NCI-H1417 (cell line): ENCODE measurements at places on chromosomes 1 and 21.
A peak's percentile ranks its signal among the peaks of the same experiment; 100 is the strongest.

DNA sequence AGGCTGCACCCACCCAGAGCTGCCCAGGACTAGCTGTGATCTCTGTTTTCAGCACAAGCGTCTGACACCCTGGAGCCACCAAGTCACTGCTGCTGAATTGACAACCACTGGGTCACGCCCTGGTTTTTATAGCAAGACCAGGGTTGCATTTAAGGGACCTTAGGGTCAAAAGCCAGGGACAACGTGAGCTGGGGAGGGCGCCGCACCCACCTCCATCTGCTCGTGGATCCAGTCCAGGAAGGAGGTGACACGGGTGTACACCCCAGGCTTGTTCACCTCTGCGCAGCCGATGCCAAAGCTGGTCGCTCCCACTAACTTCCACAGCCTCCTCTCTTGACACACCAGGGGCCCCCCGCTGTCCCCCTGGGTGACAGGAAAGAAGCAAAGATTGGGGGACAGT, 9.2 kb upstream of the TFF1 start:
- no peak for DNase-seq

DNA sequence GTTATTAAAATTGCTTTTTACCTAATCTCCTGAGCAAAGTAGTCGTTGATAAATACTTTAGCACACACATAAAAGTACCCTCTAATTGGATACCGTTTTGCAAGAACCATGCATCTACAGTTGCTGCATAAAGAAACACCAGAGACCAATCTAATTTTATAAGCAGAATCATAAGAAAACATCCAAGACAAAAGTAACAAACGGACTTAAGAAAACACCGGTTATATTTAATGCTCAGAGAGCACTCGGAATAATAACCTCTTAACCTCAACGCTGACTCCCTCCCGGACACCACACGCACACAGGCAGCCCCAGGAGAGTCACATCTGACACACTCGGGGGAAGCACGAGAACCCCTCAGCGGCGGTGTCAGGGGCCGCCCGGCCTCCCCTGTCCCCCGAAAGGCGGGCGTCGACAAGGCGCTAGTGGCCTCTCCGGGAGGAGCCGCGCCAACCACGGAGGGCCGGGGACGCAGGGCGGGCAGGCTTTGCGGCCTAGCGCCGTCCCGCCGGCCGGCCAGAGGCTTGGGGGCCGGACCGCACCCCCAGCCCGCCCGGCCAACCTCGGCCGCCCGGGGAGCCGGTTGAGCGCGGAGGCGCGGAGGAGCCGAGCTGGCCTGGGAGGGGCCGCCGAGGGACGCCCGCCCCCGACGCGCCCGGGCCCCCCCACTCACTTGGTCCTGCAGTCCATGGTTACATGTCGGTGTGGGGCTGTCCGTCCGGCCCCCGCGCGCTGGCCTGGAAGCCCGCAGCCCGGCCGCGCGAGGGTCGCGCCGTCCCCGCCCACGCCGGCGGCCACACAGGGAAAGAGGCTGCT, 606 bp downstream of the DENND1B start:
- DNase-seq, result no peak

GRCh38 chr1:113976609-113977278, 2.5 kb upstream of the OLFML3 start:
- peak; percentile 4 for DNase-seq

- no peak for DNase-seq
Measured at GRCh38 chr1:36358514-36359084, 27.1 kb downstream of the STK40 start.

DNA sequence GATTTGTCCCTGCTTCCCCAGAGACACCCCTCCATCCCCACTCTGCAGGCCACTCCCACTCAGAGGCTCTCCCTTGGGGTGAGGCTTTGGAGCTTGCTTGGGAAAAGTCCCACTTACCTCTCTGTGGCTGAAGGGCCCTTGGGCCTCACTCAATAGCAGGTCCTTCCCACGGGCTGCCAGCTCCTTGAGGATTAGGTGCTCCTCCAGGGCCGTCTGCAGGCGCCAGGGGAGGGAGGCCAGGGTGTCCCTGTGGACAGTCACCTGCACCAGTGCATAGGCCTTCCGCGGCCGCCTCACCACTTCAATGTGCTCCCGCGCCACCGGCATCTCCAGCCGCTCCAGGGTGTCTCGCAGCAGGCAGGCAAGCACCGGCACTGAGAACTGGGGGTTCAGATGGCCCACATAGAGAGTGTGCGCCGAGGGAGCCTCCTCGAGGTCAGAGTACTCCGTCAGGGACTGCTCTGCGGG, 1.4 kb downstream of the SLFNL1 start:
- no peak for DNase-seq

DNA sequence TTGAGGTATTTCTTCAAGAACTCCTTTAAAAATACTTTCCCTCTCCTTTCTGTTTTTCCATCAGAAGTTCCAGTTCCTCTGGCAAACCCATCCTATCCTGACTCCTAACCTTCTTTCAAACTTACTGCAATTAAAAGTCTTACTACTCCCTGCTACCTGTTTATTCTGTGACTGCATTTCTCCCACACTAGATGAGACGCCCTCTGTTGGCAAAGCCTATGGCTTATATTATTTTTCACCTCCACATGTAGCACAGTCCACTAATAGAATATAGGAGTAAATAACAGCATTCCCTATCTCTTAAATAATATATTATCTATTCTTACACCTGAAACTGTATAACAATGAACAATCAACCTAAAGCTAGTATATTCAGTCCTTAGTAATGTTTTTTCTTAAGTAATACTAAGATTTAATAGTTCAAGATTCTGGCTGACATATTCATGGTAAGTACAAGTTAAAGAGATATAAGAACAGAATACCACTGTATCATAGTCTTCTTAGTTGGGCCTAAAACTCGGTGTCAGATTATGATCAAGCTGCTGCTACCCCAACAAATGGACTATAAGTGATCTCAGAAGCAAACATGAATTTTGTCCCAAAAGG, 54.8 kb downstream of the RAB3GAP2 start:
- DNase-seq, result no peak

GRCh38 chr1:167059045-167059808, 30.9 kb downstream of the GPA33 start:
- DNase-seq, result peak; percentile 90

- DNase-seq, result peak; percentile 68
Measured at GRCh38 chr1:8347635-8348034, 29.7 kb downstream of the SLC45A1 start.

DNA sequence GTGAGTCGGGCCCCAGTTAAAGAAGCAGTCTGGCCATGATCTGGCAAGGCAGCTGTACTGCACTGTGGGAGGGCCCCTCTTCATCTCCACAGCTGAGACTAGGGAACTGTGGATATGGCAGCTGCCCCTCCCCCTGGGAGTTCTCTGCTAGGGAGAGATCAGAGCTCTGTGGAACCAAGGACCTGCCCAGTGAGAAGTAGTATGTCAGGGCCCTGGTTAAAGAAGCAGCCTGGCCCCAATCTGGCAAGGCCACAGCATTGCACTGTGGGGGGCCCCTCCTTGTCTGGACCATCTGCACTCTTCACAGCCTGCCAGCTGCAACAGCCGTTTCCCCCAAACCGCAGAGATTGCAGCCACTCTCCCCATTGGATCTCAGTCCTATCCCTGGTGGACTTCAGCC, 208.5 kb downstream of the DNAH14 start:
- no peak for DNase-seq

GRCh38 chr1:179369751-179370341, 4.1 kb downstream of the AXDND1 start:
- DNase-seq, result peak; percentile 93

DNA sequence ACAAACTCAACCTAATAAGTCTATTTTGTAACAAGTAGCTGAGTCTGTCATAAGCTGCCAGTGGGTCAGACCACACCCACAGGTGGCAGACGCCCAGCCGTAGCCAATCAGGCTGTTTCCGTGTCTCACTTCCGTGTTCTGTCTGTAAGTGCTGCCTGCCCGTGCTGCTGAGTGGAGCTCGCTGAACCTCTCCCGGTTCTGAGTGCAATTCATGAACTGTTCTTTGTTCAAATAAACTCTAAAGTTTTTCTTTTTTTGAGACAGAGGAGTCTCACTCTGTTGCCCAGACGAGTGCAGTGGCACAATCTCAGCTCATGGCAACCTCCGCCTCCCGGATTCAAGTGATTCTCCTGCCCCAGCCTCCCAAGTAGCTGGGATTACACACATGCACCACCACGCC, 25.1 kb downstream of the POFUT2 start:
- no peak for DNase-seq

- DNase-seq, result no peak
Measured at GRCh38 chr1:174916846-174917245, 82.9 kb upstream of the CACYBP start.

DNA sequence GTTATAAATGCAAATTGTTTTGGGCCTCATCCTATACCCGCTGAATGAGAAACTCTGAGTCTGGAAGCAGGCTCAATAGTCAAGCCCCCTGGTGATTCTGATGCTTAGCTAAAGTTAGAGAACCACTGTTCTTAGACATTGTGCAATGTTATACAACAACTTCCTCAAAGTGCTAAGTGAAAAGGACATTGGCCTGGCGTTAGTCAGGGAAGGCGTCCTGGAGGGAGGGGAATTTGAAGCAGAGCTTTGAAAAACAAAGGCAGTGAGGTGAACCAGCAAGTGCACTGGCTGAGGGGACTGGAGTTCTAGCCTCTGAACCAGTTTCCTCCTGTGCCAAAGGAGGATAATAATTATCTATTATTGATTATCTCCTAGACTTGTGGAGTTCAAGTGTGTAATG, 5.1 kb downstream of the CD1D start:
- DNase-seq, result no peak

GRCh38 chr1:155968670-155969069, 9.7 kb downstream of the ARHGEF2 start:
- DNase-seq, result peak; percentile 72

- DNase-seq, result no peak
Measured at GRCh38 chr1:248786156-248786555, 30.6 kb upstream of the LYPD8 start.

DNA sequence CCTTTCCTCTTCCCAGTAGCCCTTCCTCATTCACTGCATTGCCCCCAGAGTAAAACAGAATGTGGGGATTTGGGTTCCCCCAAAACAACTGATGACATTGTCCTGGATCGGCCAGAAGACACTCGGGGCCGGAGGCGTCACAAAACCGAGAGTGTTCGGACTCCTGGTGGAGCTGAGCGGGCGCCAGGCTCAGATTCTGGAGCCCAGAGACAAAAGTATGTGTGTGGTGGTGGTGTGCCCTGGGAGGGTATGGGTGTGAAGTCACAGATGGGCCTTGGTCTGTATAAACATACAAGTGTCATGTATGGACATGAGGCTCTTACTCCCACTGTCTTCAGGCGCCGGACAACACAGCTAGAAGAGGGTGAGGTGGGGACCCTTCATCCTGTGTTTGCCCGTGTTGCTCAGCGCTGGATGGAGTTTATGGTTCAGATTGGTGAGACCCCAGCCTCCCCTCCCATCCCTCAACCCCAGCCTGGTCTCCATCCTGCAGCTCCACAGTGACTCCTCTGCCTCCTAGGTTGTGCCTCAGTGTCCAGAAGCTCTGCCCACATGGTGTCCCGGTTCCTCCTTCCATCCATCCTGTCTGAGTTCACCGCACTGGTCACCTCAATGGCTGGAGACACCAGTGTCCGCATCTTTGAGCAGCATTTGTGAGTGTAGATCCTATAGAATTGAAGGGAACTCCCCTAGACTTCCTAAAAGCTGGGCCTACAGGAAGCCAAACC, 12.4 kb downstream of the HYI start:
- no peak for DNase-seq

DNA sequence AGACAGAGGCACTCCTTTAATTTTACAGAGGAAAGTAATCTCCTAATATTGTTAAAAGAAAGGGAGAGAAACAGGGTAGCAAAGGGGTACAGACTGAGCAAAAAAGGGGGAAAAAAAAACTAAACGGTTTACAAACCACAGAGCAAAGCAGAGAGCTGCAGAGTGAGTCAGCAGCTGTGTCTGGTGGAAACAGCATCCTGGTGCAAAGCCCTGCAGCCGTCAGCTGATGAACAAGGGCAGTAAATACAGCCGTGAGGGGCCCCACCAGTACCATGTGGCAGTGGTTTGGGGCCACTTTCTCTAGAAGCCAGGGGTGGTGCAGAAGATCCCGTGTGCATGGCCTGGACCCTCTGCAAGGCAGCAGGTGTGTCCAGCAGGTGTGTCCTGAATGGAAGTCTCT, 111.3 kb downstream of the ERG start:
- no peak for DNase-seq

DNA sequence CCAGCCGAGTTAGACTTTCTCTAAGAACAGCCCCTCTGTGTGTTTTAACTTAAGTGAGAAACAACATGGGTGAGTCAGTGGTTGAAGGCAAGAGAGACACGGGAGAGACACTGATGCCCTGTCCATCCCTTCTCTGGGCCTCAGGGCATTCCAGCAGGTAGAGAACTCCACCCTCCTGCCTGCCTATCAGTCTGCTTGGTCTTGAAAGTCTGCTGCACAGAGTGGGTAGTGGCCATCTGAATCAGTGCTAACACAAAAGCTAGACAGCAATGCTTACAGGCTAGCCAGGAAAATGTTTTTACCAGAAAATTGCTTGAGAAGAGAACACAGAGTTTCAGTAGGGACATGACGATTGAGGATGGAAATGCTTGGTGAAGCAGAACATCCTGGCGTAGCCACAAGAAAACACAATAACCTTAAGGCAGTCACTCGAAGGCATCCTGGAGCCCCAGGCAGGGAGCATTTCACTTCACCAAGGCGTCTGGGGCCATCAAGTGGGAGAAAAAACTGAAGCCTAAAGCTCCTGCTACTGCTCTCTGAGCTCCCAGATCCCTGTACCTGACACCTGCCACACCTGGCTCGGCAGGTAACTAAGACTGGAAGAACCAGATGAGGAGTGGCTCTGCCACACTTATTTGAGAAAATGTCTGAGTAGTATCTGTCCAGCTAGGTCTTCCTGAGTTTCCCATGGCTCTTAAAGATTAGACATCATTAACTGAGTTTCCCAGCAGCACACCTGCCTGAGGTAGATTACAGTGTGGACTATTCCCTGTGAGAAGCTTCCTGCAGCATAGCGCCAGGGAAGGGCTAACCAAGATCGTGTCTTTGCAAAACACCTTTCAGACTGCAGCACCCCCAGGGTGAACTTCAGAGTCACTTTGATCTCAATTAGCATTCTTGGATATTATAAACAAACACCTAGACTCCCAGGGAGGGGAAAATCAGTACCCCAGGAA, 18.1 kb upstream of the LBR start:
- DNase-seq, result no peak

DNA sequence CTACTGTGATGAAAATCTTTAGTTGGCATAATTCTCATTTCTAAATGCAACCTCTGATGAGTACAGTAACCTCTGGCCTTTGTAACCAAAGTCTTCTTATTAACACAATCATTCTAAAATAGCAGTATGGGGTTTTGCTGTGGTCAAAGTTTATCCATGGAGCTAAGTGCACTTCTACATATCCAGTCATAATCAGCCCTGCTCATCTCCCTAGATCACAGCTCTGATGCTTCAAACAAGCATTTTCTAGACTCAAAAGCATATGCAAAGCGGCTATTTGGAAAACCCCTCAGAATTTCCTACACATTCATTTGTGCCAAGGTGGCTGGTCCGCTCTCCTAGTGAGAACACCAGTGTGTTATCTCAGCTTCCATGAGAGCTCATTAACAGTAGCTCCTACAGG, 418.6 kb downstream of the MRPL39 start:
- DNase-seq, result no peak

- no peak for DNase-seq
Measured at GRCh38 chr1:38680801-38681510, 178.6 kb downstream of the RRAGC start.
